ENCODE measurements at places on chromosomes 16 and 17. TPM values are rescaled to one million over a fixed set of nuclear protein-coding genes. Genes with fewer than 3 reads are reported as not detected.

Gene ZNF500
- 9.4 TPM for total RNA-seq

Gene TTLL6
- total RNA-seq: 0.49 TPM

Gene DNAH17
- total RNA-seq: 0.85 TPM

Gene TMEM92
- total RNA-seq: 14.6 TPM

Gene FNDC8
- total RNA-seq: 0.07 TPM

All from A549 treated with AZD2906 at 1 μM for 4 hours (cell line).